ENCODE measurements at places on chromosomes 5 and 9. TPM values are rescaled to one million over a fixed set of nuclear protein-coding genes. Genes with fewer than 3 reads are reported as not detected.

GRCh38 chr9:89778100-89779090 lies 173.6 kb downstream of the GADD45G start:
- peak overlapping the region; percentile 20 for H3K27ac ChIP-seq
- H3K4me3 ChIP-seq = no peak overlapping the region
- no peaks in the 10 kb centered on the region for H3K36me3 ChIP-seq
- no peaks in the 10 kb centered on the region for H3K27me3 ChIP-seq

DNA sequence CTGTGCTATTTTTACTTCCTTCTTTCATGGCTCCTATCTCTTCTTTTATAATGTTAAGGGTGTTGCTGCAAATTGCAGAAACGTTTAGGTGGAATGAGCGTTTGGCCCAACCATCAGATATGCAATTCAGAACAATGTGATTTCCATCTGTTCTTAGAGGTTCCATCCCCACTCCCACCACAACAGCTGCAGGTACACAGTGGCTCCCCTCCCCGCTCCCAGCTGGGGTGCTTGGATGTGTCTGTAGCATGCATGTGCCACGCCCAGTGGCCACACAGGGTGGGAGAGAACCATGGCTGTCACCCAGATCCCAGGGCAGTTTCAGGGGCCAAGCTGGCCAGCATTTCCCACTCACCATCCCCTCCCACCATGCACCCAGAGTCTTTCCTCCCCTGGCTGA lies 62.2 kb downstream of the ACTL7B start:
- no peak overlapping the region for H3K4me3 ChIP-seq
- H3K36me3 ChIP-seq = no peaks in the 10 kb centered on the region
- no peaks in the 10 kb centered on the region for H3K27me3 ChIP-seq
- DNase-seq = no peak

DNA sequence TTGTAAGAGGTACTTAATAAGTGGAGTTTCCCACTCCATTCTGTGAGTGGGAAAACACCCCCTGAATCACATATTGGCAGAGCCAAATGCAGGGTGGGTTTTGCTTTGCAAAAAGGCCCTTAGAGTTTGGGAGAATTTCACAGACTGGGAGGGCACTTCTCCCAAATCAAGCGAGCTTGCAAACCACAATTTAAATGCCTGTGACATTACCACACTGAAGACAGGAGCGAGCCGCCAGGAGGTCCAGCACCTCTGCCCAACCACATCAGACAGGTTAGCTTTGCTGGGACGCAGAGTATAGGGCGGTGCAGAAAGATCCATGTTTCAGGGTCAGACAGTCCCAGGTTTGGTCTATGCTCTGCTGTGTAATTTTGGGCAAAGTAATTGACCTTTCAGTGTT lies 2.3 kb downstream of the ALAD start:
- H3K27me3 ChIP-seq = no peaks in the 10 kb centered on the region
- peak overlapping the region; percentile 11 for H3K27ac ChIP-seq
- DNase-seq = no peak

GRCh38 chr9:36025746-36026145 lies 11.0 kb upstream of the RECK start:
- no peak overlapping the region for H3K27ac ChIP-seq
- H3K27me3 ChIP-seq = no peaks in the 10 kb centered on the region
- no peaks in the 10 kb centered on the region for H3K36me3 ChIP-seq
- H3K4me3 ChIP-seq = no peak overlapping the region
- no peaks in the 10 kb centered on the region for H3K4me1 ChIP-seq

GRCh38 chr9:85155352-85155751 lies 485.8 kb downstream of the NTRK2 start:
- DNase-seq = no peak
- H3K36me3 ChIP-seq = no peaks in the 10 kb centered on the region
- no peak overlapping the region for H3K4me3 ChIP-seq
- H3K27me3 ChIP-seq = no peaks in the 10 kb centered on the region
- H3K27ac ChIP-seq = no peak overlapping the region
- H3K4me1 ChIP-seq = no peaks in the 10 kb centered on the region

GRCh38 chr9:134922066-134922931 lies 4.6 kb upstream of the FCN1 start:
- no peak overlapping the region for H3K27ac ChIP-seq
- DNase-seq = no peak
- no peaks in the 10 kb centered on the region for H3K27me3 ChIP-seq
- H3K4me3 ChIP-seq = no peak overlapping the region
- no peaks in the 10 kb centered on the region for H3K36me3 ChIP-seq

ZNF169 gene
- total RNA-seq = 1.4 TPM

Measured in right lobe of liver (tissue), 6 donors.